ENCODE measurements at places on chromosomes 1 and 21.

- DNase-seq, result no peak
Observed at GRCh38 chr1:101911894-101912293, 84.8 kb downstream of the OLFM3 start.

- no peak for DNase-seq
Observed at GRCh38 chr1:234330843-234331215, 42.4 kb upstream of the COA6 start.

DNA sequence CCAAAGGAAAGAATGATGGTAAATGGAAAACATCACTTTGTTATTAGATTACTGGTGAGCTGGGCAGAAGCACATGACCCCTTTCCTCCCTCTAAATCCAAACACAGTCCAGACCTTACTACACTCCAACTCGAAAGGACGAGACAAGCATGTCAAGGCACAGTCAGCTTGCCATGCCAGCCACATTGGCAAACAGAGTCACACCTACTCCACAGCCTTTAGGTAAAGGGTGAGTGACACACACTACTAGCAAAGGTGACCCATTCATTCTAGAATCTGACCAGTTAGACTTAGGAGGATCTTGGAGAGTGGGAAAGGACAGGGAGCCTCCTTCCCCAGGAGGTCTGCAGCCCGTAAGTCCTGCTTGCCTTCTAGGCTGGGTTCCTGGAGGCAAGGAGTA lies 3.0 kb downstream of the SLC44A3 start:
- DNase-seq, result no peak

- no peak for DNase-seq
Observed at GRCh38 chr1:212453156-212453857, 20.6 kb downstream of the NENF start.

DNA sequence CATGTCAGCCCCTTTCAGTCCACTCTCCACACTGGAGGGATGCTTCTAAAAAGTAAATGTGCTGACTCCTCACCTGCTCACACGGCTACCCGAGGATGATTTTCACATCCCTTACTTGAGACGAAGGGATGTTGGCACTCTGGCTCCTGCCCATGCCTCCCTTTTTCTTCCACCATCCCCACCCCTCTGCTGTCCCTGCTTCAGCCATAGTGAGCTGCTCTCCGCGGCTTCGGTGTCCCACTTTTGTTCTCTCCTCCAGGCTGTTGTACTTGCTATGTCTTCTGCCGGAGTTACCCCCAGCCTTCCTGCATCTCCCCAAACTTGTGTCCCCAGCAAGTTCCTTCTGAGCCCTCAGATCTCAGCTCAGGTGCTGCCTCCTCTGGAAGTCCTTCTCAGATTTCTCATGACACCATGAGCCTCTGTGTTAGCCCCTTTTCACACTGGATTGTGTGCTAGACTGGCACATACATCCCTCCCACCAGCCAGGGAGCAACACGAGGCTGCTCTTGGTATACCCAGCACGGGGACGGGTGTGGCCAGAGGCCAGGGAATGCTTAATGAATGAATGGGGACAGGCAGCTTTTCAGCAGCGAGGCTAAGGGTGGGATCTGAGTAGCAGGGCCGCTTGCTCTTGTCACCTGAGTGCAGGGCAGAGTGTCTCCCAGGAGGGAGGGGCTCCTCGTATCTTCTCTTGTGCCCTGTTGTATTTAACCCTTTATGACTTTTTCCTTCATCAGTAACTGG lies 1.3 kb downstream of the ACOT11 start:
- no peak for DNase-seq

DNA sequence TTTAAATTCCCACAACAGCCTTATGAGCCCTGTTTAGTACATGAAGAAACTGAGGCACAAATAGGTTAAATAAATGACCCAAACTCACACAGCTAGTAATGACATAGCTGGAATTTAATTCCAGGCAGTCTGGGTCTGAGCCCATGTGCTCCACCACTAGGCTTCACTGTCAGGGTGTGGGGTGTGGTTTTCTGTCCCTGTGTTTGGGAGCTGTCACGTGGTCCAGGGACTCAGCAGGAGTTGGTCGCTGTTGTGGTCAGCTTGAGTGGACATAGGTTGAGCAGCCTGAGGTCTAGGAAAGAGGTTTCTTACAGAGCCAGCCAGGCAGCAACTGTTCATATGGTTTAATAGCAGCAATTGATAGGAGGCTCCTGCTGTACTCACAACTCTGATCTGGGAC lies 28.0 kb upstream of the KCNA10 start:
- DNase-seq, result no peak

GRCh38 chr1:191870490-191870889 lies 287.8 kb upstream of the RGS18 start:
- DNase-seq, result no peak

DNA sequence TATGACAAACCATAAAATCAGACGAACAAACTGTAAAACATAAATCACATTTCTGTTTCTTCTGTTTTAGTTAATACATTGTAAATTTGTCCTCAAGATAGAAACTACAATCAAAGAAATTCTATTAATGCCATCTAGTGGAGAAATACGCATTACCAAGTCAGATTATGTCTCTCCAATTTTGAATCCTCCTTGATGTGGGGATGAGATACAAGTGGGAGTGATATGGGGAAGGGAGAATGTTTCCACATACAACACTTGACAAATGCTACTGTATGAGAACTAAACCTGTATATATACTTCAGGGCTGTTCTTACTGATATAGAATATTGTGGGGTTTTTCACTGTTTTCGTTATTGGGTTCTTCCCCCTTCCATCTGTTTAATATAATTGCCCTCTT lies 2.6 kb downstream of the HFM1 start:
- DNase-seq, result no peak

- no peak for DNase-seq
Observed at GRCh38 chr21:41564871-41565274, 56.9 kb upstream of the TMPRSS2 start.

Measured in stimulated activated CD4-positive, alpha-beta T cell treated with anti-CD3 and anti-CD28 coated beads, Interleukin-4, amount 100 ng/mL, for 48 hours (primary cell).